T-helper 9 cell (primary cell): ENCODE measurements at places on chromosomes 12 and 14.

DNA sequence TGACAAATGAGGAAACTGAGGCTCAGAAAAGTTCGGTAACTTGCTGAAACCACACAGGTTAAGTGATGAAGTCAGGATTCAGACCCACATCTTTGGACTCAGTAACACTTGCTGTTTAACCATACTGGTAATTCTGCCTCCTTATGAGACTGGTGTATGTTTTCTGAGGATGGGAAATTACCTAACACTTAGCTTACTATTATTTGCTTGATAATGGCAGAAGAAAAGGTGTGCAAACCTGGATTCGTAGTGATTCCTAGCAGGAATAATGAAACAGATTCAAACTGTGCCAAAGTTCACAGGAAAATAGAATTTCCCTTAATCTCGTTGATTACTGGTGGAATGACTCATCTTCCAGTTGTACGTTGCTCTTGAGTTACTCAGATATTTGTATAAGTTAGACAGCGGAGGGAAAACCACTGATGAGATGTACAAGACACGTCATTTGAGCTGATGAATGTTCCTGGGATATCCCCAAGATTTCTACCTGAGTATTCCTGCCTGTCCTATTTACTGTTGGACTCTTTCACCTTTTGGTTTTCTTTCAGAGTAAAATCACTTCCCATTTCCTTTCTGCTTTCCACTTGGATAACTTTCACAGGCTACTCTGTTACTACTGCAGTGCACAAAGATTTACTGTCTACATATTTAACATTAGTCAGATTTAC, 37.5 kb downstream of the PRORP start:
- DNase-seq, result no peak

DNA sequence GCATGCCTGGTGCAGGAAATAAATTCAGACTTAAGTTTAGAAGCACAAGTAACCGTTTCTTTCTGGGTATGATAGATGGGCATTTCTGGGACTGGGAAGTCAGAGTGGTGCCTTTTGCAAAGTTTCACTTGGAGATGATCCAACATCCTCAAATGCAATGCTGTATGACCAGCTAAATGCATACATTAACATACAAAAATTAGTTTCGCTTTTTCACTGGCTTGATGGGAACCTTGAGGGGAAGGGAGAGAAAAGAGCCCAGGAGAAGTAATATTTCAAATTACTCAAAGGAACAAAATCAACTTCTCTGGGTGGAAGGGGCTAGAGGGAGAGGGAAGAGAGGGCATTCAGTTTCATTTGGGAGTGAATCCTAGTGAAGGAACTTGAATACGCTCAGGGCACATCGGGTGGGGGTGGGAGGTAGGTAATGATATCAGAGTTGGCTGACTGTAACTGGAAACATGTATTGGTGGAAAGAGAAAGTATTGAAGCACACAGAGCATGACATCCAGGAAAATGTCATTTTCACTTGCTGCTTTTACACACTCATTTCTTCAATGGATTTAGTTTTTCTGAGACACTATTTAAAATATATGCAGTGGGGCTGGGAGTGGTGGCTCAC, 175.5 kb downstream of the PTPRO start:
- DNase-seq, result no peak

DNA sequence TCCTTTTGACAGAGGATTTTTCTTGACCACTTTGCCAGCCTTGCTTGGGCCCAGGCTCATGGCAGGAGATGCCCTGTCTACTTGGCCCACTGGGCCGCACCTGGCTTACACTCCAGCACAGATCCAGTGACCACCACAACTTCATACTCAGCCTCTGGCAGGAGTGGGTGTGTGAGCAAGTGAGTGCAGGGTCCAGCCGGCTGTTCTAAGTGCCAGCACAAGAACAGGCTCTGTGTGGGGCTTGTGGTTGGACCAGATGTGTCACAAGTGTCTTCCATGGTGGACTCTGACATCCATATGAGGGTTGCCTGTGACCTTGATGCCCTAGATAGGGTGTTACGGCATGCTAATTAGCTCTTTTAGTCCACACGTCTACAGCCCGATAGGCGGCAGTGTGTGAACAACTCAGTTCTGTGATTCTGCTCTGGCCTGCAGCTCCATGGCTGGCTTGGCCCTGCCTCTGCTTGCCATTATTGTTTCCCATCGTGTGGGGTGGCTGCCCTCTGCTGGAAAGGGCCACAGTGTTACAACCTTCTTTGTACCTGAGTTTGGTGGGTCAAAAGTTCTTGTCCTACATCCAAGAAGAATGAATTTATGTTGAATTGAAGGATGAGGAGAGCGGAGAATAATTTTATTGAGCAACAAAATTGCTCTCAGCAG, 1089.1 kb downstream of the SLC6A15 start:
- peak; percentile 1 for DNase-seq

GRCh38 chr12:89621521-89621920, 87.1 kb downstream of the ATP2B1 start:
- DNase-seq, result no peak

GRCh38 chr12:31887109-31887811, 72.0 kb upstream of the RESF1 start:
- no peak for DNase-seq
